ENCODE measurements at places on chromosomes 2 and 18. TPM values are rescaled to one million over a fixed set of nuclear protein-coding genes. Genes with fewer than 3 reads are reported as not detected.
A peak's percentile ranks its signal among the peaks of the same experiment; 100 is the strongest.

GRCh38 chr2:83471655-83472054 lies 987.4 kb downstream of the SUCLG1 start:
- H3K4me1 ChIP-seq, result no peaks in the 10 kb centered on the region
- H3K27ac ChIP-seq, result no peak overlapping the region
- H3K27me3 ChIP-seq, result no peaks in the 10 kb centered on the region
- H3K4me3 ChIP-seq, result no peak overlapping the region

- no peaks in the 10 kb centered on the region for H3K4me1 ChIP-seq
- H3K27me3 ChIP-seq, result peaks cover 3% of the 10 kb centered on the region
- H3K27ac ChIP-seq, result no peak overlapping the region
- no peaks in the 10 kb centered on the region for H3K36me3 ChIP-seq
Observed at GRCh38 chr2:37916512-37917082, 8.5 kb upstream of the RMDN2 start.

Gene ANKRD36C
- total RNA-seq, result 57.2 TPM

- no peak overlapping the region for H3K4me3 ChIP-seq
- DNase-seq, result no peak
- no peaks in the 10 kb centered on the region for H3K36me3 ChIP-seq
- no peak overlapping the region for H3K27ac ChIP-seq
Observed at GRCh38 chr18:25038261-25038660, 313.7 kb downstream of the ZNF521 start.

- H3K27ac ChIP-seq, result no peak overlapping the region
- no peaks in the 10 kb centered on the region for H3K36me3 ChIP-seq
- no peak overlapping the region for H3K4me3 ChIP-seq
- no peaks in the 10 kb centered on the region for H3K27me3 ChIP-seq
- DNase-seq, result no peak
Observed at GRCh38 chr2:20422402-20423271, 24.2 kb upstream of the RHOB start.

Gene B3GNT7
- 23.7 TPM for total RNA-seq

Gene FIGN
- not detected for total RNA-seq

DNA sequence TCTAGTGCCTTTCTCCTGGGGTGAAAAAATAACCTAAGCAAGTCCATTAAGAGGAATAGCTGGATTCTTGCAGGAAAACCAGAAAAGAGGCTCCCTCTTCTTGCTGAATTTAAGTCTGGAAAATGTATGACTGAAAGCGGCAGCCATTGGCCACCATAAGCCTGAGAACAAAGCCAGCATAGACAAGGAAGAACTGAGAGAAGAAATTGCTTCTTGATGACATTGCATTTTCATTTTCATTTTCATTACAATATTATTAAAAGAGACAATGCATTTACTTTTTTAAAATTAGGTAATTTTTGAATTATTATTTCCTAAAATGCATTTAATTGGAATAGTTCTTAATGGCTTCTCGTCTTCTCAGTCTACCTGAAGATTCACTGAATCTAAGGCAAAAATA lies 1157.5 kb upstream of the ZEB2 start:
- no peaks in the 10 kb centered on the region for H3K27me3 ChIP-seq
- DNase-seq, result no peak
- no peak overlapping the region for H3K4me3 ChIP-seq
- H3K36me3 ChIP-seq, result no peaks in the 10 kb centered on the region
- peaks cover 7% of the 10 kb centered on the region for H3K4me1 ChIP-seq

GRCh38 chr2:1650085-1650872 lies 94.0 kb downstream of the PXDN start:
- no peaks in the 10 kb centered on the region for H3K4me1 ChIP-seq
- no peaks in the 10 kb centered on the region for H3K27me3 ChIP-seq
- no peak overlapping the region for H3K4me3 ChIP-seq
- no peak overlapping the region for H3K27ac ChIP-seq
- H3K36me3 ChIP-seq, result no peaks in the 10 kb centered on the region
- DNase-seq, result no peak

Gene CAPN14
- total RNA-seq, result 3.3 TPM

DNA sequence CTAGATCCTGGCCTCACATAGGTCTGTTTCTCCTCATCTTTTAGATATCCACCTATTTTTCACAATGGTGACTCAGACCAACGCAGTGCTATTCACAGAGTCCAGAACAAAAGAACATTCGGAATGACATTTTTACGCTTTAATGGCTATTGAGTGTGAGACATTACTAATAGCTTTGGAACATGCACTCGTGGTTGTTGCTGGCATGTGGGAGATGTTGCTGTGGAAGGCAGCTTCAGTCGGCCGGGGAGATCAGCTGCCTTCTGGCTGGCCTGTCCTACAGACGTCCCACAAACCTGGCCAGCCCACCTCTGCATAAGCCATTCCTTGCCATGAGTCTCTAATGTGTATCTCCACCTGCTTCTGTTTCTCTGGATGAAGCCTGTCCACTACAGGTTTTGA lies 3.4 kb downstream of the MBP start:
- H3K4me1 ChIP-seq, result peaks cover 83% of the 10 kb centered on the region
- H3K27ac ChIP-seq, result peak overlapping the region; percentile 87
- H3K36me3 ChIP-seq, result peaks cover 36% of the 10 kb centered on the region
- no peaks in the 10 kb centered on the region for H3K27me3 ChIP-seq

DNA sequence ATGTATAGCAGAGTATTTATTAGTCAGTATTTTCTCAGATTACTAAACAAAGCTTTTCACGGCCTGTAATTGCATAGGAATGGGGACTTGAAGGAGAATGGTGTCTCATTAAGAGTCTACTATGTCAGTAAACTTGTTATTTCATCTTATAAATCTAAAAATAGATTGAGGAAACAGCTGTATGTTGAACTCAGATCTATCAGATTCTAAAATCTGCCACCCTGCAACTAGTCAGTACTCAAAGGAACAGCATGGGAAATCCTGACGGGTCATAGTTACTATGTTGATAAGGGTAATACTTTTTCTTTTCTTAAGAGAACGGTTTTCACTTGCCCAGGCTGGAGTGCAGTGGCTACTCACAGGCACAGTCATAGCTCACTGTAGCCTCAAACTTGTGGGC lies 70.2 kb upstream of the EMILIN2 start:
- DNase-seq, result no peak
- H3K4me1 ChIP-seq, result no peaks in the 10 kb centered on the region
- no peaks in the 10 kb centered on the region for H3K27me3 ChIP-seq
- H3K4me3 ChIP-seq, result no peak overlapping the region
- H3K27ac ChIP-seq, result no peak overlapping the region

Gene COL4A4
- 10.9 TPM for total RNA-seq

- H3K4me3 ChIP-seq, result no peak overlapping the region
- no peaks in the 10 kb centered on the region for H3K36me3 ChIP-seq
- DNase-seq, result no peak
- H3K4me1 ChIP-seq, result no peaks in the 10 kb centered on the region
- no peaks in the 10 kb centered on the region for H3K27me3 ChIP-seq
Observed at GRCh38 chr2:80370375-80371009, 65.9 kb upstream of the LRRTM1 start.

- no peak for DNase-seq
- H3K27me3 ChIP-seq, result no peaks in the 10 kb centered on the region
- no peak overlapping the region for H3K27ac ChIP-seq
- H3K4me3 ChIP-seq, result no peak overlapping the region
- H3K36me3 ChIP-seq, result peaks cover 28% of the 10 kb centered on the region
Observed at GRCh38 chr2:20762945-20763683, 59.8 kb downstream of the LDAH start.

DNA sequence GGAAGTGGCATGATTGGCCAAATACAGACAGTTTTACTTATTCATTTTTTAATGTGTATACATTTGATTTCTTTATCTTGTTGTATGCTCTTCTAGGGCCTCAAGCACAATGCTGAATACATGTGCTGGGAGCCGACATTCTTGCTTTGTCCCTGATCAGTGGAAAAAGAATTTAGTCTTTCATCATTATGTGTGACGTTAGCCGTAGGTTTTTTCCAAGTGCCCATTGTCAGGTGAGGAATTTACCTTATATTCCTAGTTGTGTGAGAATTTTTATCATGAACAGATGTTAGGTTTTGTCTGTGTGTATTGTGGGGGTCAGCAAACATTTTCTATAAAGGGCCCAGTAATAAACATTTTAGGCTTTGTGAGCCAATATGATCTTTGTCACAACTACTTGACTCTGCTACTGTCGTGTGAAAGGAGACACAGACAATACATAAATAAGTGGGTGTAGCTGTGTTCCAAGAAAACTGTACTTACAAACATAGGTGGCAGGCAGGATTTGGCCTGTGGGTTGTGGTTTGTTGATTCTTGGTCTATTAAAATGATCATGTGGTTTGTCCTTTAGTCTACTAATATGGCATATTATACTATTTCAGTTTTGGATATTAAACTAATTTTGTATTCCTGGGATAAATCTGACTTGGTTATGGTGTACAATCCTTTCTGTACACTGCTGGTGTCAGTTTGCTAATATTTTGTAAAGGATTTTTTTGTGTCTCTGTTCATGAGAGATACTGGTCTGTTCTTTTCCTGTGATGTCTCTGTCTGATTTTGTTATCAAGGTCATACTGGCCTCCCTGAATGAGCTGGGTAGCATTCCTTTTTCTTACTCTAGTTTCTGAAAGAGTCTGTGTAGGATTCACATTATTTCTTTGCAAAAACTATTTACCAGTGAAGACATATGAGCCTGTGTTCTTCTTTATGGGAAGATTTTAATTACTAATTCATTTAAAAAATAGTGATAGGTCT lies 132.2 kb upstream of the SMAD7 start:
- DNase-seq, result no peak
- H3K4me1 ChIP-seq, result no peaks in the 10 kb centered on the region
- no peak overlapping the region for H3K4me3 ChIP-seq
- H3K27ac ChIP-seq, result no peak overlapping the region

- no peak for DNase-seq
- no peak overlapping the region for H3K4me3 ChIP-seq
- no peaks in the 10 kb centered on the region for H3K4me1 ChIP-seq
- no peaks in the 10 kb centered on the region for H3K36me3 ChIP-seq
- H3K27me3 ChIP-seq, result no peaks in the 10 kb centered on the region
Observed at GRCh38 chr2:152622219-152622618, 95.0 kb downstream of the PRPF40A start.

Gene DES
- total RNA-seq, result not detected

GRCh38 chr2:16176971-16177480 lies 236.7 kb downstream of the MYCN start:
- peaks cover 6% of the 10 kb centered on the region for H3K27me3 ChIP-seq
- no peak overlapping the region for H3K27ac ChIP-seq
- H3K36me3 ChIP-seq, result no peaks in the 10 kb centered on the region
- H3K4me1 ChIP-seq, result no peaks in the 10 kb centered on the region
- no peak for DNase-seq
- H3K4me3 ChIP-seq, result no peak overlapping the region

- H3K4me1 ChIP-seq, result peaks cover 31% of the 10 kb centered on the region
- no peak for DNase-seq
- no peak overlapping the region for H3K4me3 ChIP-seq
- H3K36me3 ChIP-seq, result no peaks in the 10 kb centered on the region
Observed at GRCh38 chr2:151840216-151841046, 12.2 kb upstream of the ARL5A start.

Gene G6PC2
- total RNA-seq, result not detected

Gene SALL3
- not detected for total RNA-seq

GRCh38 chr2:80670763-80671162 lies 366.2 kb upstream of the LRRTM1 start:
- H3K4me3 ChIP-seq, result no peak overlapping the region
- no peaks in the 10 kb centered on the region for H3K27me3 ChIP-seq
- no peak overlapping the region for H3K27ac ChIP-seq
- DNase-seq, result no peak
- H3K4me1 ChIP-seq, result no peaks in the 10 kb centered on the region

Gene ATP6V1C2
- 3.5 TPM for total RNA-seq

Gene EPB41L3
- 0.73 TPM for total RNA-seq

Gene HTR2B
- total RNA-seq, result not detected

Gene FAM228B
- 26.2 TPM for total RNA-seq

Gene GALNT3
- total RNA-seq, result 14.4 TPM

DNA sequence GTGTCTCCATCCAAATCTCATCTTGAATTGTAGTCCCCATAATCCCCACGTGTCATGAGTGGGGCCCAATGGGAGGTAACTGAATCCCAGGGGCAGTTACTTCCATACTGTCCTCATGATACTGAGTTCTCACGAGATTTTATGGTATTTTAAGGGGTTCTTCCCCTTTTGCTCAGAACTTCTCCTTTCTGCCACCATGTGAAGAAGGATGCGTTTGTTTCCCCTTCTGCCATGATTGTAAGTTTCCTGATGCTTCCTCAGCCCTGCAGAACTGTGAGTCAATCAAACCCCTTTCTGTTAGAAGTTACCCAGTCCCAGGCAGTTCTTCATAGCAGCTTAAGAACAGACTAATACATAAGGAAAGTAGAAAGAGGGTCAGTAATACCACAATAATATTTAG lies 480.4 kb downstream of the KCNJ3 start:
- DNase-seq, result no peak
- H3K36me3 ChIP-seq, result no peaks in the 10 kb centered on the region
- no peaks in the 10 kb centered on the region for H3K27me3 ChIP-seq
- no peak overlapping the region for H3K27ac ChIP-seq

Gene HOXD11
- not detected for total RNA-seq

DNA sequence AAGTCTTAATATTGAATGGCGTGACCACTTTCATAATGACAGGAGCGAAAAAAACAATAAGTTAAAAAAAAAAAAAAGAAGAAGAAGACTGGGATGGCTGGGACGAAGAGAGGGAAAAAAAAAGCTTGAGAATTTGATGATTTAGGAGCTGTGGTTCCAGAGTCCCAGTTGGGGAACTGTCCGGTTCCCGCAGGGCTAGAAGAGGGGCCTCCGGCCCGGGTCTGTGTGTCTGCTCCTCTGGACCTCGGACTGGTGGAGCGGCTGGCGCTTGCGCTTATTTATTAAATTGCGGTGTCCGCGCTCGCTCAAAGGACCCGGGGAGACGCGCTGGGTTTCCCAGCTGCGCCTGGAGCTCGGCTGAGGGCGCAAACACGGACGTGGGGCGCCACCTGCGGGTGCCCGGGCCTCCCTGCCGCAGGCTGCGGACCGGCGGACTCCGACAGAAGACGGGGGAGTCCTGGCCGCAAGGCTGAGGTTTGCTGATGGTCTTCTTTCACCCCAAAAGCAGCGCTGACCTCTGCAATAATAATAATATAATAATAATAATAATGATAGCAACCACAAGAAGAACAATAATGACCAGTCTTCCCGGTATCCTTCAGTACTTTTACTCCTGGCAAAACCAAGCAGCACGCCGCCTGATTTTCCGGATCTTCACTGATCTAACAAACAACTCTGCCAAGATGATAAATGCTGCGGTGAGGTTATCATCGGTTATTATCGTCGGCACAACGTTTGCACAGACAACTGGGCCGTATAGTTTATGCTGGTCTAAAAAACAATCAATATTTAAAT lies at the start of gene CBLN2:
TSS of gene CBLN2 (minus strand) at position 251 of the 795 bp plus-strand sequence. CDS start 2,182 bp downstream, outside the sequence.
- H3K36me3 ChIP-seq, result no peaks in the 10 kb centered on the region
- DNase-seq, result peak; percentile 36
- peaks cover 12% of the 10 kb centered on the region for H3K4me1 ChIP-seq
- H3K27ac ChIP-seq, result no peak within 1 kb of the TSS

Measured in activated B cell treated with CpG ODN at 0.5 μM for 24 hours (primary cell).